ENCODE measurements at places on chromosomes 4 and X.

- peak; percentile 62 for DNase-seq
These were observed 69.7 kb downstream of the KLHL8 start for GRCh38 chr4:87150498-87151261.

DNA sequence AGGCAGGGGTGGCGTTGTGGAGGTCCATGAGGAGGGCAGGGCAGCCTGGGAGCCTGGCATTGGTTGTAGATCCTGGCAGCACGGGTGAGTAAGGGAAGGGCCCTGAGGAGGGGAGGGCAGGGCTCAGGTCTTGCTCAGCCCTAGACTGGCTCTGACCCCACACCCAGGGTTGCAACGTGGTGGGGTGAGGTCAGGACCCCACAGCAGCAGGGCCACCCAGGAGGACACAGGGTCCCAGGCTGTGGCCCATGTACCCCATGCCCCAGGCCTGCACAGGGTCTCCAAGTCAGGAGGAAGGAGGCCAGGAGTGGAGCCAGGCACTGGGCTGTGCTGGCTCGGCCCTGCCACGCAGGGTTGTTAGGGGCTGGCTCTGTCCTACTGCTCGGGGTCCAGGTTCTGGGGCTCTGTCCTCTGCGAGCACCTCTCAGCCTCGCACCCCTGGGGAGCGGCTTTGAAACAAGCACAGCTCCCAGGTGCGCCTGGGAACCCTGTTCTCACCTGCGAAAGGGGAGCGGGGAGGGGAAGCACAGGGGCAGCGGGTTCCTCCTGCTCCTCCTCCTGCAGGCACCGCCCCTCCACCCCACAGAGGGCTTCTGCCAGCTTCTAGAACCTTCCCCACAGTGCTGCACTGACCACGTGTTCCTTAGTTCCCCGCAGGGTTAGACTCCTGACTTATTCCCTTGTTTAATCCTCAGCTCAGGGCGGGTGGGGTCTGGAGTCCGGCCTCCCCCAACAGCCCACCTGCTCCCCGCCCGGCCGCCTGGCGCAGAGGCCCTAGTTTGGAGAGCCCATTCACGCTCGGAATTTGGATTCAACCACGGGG is 20.4 kb downstream of the MSANTD1 start:
- no peak for DNase-seq

- no peak for DNase-seq
These were observed 1.6 kb downstream of the REST start for GRCh38 chr4:56909086-56909894.

DNA sequence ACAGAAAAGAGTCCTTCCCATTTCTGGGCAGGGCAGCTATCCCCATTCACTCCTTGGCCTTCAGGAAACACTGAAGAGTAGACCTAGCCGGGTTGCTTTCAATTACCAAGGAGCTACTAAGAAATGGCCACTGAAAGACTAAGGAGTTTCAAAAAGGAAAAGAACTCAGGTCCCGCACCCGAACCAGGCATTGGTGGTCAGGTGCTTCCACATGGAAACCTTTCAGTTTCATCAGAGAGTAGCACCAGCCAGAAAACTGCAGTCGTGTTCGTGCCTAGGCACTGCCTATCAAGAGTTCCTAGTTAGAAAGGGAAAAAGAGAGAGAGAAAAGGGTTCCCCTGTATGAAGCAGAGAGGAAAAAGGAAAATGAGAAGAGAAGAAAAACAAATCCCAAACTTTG is 237.9 kb downstream of the KLHL4 start:
- no peak for DNase-seq

- DNase-seq: no peak
These were observed 69.6 kb downstream of the KIT start for GRCh38 chr4:54727346-54727745.

DNA sequence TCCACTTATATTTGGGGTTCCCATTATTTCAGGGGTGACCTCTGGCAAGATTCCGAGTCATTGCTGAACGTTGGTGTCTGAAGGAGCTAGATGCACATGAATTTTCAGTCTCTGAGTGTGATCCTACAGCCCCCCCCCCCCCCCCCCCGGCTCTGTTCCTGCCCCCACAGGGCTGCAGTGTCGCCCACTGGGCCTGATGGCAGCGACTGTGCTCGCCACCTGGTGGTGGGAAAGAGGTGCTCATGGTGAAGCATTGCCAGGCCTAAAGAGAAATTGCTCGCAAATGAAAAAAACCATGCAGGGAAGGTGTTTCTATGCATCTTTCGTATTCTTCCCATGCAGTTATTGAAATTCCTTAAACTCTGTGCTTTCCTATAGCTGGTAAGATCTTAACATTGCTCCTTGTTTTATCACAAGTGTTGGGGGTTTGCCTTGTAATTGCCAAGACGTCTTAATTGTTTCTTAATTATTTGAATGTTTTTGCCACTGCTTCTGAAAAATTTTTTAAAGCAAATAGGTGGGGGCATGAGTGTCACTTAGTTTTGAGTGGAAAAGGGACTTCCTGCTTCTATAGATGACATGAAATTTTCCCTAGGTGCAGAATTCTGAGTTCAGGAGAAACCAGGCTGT is 63.2 kb downstream of the CLDN22 start:
- peak; percentile 20 for DNase-seq

DNA sequence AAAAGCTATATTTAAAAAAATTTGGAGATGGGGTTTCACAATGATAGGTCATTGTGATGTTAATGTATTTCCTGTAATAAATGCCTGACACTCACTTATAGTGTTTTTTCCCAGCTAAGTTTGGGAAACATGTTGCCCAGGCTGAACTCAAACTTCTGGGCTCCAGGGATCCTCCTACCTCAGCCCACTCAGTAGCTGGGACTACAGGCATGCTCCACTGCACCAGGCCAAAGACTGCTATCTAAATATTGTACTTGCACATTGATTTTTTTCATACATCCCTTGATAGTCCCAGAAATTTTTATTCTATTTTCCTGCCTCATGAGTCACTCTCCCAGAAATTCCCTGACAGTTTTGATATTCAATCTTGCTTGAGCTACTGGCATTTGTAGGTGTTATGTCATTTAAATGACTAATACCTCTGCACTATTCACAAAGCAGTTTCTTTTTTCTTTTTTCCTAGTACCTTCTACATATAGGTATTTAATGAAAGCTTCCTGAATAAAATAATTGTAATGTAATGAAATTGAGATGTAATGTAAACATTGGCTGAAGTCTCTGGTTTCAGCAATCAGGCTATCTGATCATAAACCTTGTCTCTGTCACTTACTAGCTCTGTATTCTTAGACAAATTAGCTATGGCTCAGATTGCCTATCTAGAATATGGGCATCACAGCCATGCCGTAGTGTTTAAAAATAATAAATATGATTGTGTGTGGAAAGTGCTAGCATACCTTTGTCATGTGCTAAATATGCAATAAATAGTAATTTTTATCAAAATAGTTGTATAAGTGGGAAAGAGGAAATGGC is 1973.0 kb upstream of the AGA start:
- DNase-seq: no peak

- no peak for DNase-seq
These were observed 55.8 kb upstream of the MAGEB10 start for GRCh38 chrX:27751976-27752375.

GRCh38 chr4:2949782-2950125 is 13.5 kb downstream of the NOP14 start:
- no peak for DNase-seq

- DNase-seq: no peak
These were observed 207.8 kb upstream of the GATB start for GRCh38 chr4:151968643-151969042.

GRCh38 chrX:74506317-74507115 is 85.2 kb downstream of the SLC16A2 start:
- DNase-seq: no peak

DNA sequence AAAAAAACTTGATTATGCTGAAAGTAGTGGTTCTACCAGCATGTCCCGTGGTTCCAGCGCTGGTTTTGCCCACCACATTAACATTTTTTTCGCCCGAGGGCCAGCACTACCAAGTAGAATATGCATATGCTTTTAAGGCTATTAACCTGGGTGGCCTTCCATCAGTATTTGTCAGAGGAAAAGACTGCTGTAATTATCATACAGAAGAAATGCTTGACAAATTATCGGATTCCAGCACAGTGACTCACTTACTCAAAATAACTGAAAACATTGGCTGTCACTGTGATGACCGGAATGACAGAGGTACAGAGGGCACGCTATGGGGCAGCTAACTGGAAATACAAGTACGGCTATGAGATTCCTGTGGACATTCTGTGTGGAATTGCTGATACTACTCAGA is 34.6 kb downstream of the PRPS2 start:
- no peak for DNase-seq

DNA sequence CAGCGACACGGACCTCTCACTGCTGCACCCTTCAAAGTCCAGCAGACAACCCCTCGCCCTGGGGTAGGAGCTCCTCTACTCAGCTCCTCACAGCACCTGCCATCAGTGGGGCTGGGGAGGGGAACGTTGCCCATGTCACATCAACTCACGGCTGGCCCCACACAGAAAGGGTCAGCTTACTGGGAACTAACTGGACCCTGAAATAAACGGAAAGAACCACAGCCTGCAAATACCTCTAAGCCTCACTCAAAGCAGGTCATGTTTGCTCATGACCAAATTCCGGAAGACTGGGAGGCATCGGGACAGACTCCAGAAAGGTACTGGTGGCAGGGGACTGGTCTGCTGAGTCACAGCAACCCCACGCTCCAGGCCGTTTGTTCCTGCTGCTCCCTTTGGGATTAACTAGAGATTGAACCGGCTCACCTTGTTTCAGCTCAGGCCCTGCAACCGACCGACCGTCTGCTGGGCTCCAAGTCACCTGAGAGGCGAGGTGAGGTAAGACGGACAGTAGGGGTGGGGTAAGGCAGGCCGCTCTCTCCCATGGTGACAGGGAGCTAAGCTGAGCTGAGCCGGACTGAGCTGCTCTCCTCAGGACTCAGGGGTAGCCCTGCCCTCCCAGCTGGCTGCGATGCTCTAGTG is 5.6 kb downstream of the G6PD start:
- no peak for DNase-seq

- no peak for DNase-seq
These were observed 700.6 kb upstream of the PITX2 start for GRCh38 chr4:111323496-111323895.

GRCh38 chrX:109190542-109190941 is 291.3 kb downstream of the GUCY2F start:
- DNase-seq: no peak

GRCh38 chr4:22504447-22504846 is 11.4 kb downstream of the ADGRA3 start:
- DNase-seq: no peak

DNA sequence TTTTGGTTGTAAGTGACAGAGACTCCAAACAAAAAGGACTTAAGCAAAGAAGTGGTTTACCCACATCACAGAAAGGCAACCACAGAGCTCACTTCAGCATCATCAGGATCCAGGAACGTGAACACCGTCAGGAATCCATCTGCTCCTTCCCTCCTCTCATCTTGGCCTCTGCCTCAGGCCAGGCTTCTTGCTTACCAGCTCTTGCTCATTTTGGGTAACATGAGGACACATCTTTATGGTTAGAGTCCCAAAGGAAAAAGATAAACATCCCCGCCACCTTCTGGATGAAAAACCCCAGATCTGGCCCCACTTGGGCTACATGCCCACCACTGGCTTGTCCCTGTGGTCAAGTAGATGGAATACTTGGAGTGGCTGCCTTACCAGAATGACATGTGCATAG is 176.8 kb upstream of the RPL34 start:
- DNase-seq: no peak

DNA sequence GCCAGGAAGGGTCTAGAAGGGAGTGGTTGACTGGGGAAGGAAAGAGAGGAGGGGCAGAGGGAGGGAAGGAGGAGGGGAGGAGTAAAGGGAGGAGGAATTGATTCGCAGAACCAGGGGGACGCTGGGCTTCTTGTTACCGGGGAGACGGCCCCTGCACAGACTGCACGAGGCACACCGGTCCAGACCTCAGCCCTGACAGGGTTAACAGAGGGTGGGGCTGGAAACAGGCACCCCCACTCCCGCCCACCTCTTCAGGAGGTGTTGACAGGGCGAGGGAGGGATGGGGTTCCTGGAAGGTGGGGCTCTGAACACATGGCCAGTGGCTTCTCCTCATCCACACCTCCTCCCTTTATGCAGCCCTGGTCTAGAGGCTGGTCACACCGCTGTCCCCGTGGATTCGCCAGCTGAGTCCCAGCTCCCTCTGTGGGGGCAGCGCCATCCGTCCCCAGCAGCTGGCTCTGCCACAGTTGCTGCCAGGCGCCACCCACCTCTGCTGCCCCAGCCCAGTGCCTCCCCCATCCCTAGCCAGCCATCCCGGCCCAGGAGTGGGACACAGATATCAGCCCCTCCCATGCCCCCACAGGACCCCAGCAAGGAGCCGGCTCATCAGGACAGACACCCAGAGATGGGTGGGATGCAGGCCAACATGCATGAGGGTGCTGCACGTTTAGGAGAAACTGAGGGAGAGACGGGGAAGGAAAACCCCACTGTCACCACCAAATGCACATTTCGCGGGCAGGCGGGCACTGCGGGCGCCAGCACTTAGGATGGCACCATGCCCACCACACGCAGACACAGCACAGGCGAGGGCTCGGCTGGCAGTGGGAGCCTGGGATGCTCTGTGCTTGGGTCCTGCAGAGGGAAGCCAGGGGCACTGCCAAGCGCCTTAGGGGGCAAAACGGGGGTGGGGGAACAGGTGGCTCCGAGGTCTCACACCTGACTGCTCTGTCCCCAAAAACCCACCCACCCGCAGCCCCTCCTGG is 87.6 kb downstream of the ABLIM2 start:
- DNase-seq: no peak

DNA sequence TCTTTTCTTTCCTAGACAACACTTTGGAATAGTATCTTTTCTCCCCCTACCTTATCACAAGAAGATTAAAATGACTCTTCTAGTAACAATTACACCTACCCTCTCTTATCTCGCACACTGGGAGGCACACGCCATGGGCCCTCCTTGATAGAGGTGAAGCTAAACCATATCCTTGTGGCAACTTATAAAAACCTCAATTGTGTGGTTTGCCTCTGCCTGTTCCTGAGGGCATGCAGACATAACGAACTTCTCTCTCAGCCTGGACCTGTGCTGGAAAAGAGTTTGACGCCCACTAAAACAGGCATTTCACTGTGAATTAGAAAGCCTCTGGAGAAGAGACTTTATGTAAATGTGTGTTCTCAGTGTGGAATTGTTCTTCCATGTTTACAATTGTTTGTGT is 141.2 kb downstream of the NDST3 start:
- no peak for DNase-seq

GRCh38 chrX:132393992-132394391 is 94.8 kb downstream of the MBNL3 start:
- DNase-seq: no peak

GRCh38 chrX:44306356-44306755 is 37.1 kb downstream of the EFHC2 start:
- DNase-seq: peak; percentile 64

DNA sequence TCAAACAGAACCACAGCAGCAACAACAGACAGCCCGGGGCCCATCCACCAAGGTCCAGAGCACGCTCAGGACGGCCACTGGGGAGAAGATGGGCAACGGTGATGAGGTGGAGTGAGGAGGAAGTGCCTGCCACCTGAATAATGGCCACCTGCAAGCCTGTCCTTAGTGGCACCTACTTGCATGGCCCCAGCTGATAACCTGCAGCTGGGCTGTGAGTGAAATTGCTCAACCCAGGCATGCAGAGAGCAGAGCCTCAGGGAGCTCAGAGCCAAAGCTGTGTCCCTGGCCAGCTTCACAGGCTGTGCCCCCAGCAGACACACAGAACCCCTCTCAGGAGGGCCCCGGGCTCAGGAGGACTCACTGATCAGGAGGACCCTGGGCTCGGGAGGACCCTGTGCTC is 102.4 kb upstream of the ADRA2C start:
- DNase-seq: no peak

All from NCI-H345 (cell line).